Bronchial epithelial cell (primary cell): ENCODE measurements at places on chromosomes 13 and 19.

DNA sequence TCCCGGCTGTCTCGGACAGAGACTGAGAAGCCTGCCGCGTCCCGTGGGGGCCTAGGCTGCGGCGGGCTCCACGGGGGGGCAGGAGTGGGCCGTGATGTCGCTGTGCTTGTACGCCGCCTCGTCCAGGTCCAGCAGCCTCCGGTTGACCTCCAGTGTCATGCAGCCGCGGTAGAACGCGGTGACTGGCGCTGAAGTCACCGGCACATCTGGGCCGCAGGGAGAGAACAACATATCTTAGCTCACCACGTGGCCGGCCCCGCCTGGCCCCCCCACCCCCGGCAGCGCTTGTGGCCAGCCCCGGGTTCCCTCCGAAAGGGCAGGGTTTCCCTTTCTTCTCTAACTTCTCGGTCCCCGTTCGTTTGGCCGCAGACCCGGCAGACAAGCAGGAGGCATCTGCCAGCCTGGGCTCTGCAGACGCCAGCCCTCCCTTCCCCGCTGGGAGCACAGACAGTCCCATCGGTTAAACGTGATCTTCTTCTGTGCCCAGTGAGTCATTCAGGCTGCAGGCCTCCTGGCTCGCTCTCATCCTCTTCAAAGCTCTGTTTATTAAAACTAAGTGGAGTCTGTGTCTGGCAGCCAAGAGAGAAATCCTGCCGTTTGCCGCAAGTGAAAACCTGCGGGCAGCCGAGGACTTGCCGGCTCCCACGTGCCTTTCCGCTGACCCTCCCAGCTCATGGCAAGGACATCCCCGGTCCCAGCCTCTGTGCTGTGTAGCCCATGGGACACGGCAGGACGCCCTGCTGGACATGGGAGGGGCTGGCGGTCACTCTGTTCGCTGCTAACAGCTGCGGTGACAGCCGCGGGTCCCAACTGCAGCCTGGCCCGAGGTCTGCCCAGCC, 42.8 kb downstream of the GAS6 start:
- peak; percentile 82 for DNase-seq

GRCh38 chr13:34867590-34867989, 74.5 kb upstream of the NBEA start:
- peak; percentile 20 for DNase-seq

GRCh38 chr19:15634105-15634504, 6.6 kb upstream of the CYP4F3 start:
- DNase-seq: no peak

GRCh38 chr13:51920786-51921185, 59.0 kb downstream of the CCDC70 start:
- DNase-seq: no peak

DNA sequence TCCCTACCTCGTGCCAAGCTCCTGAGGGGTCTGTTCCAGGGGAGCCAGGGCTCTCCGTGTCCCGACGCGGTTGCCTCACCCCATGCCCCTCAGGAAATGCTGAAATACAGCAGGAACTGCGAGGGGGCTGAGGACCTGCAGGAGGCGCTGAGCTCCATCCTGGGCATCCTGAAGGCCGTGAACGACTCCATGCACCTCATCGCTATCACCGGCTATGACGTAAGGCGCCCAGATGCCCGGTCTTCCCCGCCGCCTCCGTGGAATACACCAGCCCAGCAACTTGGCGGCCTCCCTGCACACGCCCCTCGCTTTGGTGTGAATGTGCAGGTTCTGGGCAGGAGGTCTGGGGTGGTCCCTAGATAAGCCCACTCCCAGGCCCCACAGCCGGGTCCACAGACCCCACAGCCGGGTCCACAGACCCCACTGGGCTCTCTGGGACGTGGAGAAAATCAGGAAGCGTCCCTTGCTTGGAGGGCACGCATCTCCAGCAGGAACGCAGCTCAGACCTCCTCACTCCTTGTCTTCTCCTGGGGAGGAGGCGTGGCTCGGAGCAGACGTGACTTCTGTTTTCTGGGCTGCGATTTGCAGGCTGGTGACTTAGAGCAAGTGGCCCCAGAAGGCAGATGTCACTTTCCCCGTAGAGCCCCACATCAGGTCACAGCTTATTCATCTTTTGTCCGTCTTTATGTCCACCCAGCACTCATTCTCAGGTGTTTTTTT, 19.4 kb upstream of the F7 start:
- no peak for DNase-seq

DNA sequence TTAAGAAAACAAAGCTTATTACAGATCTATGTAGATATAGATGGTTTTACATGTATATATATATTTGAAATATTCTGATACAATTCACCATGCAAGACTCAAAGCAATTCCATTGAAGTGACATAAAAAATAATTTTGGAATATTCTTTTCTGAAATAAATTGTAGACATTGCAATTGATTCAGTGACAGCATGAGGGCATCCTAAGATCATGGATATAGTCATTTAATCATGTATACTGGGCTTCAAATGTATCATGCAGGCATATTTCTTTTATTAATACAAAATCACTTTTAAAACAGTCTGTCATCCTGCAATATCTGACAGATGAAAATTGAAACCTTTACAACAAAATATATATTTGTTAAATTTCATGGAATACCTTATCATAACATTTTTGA, 286.7 kb upstream of the SLITRK6 start:
- DNase-seq: peak; percentile 1

DNA sequence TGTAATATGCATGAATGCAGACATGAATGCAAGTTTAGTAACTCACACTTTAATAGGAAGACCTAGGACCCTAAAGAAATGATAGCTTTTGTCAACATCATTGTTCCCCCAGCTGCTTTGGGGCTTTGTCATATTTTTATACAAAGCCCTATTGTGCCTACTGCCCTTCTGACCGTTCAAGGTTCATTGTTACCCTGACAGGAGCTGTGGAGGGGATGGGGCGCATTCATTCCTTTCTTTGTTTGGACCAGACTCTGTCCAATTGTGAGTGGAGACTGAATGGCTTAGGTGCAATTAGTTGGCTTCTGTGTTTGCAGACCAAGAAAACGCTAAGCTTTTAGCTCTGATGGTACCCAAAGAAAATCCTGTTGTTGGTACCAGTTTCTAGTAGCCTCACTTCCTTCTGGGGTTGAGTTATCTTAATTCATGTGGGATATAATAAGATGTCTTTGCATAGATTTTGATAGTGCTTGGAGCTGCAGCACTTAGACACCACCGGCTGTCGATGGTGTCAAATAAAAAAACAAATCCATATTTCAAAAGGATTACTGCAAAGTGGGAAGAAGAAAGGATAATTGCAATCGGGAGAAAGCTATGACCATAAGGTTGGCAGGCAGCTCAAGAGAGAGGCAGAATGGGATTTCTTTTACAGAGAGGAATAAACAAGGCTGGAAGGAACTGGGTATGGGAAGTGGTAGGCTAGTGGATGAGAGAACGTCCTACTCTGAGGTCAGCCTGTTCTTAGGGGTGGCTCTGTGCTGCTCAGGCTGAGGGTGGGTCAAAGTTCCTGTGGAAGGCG, 133.9 kb upstream of the TMTC4 start:
- DNase-seq: no peak

DNA sequence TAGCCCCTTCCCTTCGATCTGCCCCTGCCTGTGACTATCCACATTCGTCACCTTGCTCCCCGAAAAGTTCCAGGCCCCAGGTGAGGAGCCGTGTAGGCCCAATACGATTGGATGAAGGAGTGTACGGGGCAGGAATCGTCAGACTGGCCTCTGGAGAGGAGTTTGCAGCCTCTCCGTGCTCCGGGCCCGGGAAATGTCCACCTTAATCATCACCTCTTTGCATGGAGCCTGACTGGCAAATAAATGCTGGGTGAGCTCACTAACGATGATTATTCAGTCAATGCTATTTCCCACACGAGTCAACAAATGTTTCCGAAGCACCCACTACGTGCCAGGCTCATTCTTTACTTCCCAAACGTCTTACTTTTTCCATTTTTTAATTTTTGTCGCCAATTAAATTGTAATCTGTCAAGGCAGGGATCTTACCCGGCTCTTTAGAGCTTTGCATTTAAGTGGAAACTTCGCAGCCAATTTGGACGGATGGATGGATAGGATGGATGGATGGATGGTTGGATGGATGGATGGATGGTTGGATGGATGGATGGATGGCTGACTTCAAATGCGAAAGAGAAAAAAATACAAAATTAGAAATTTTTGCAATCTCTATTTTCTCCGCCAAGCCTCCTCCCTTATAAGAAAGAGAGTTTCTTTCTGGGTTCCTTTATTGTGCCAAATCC, 45.8 kb downstream of the TGDS start:
- DNase-seq: peak; percentile 61

GRCh38 chr13:91133941-91134802, 213.3 kb upstream of the MIR17HG start:
- peak; percentile 73 for DNase-seq

- DNase-seq: peak; percentile 45
Observed at GRCh38 chr13:45951166-45951565, 99.6 kb upstream of the SIAH3 start.

DNA sequence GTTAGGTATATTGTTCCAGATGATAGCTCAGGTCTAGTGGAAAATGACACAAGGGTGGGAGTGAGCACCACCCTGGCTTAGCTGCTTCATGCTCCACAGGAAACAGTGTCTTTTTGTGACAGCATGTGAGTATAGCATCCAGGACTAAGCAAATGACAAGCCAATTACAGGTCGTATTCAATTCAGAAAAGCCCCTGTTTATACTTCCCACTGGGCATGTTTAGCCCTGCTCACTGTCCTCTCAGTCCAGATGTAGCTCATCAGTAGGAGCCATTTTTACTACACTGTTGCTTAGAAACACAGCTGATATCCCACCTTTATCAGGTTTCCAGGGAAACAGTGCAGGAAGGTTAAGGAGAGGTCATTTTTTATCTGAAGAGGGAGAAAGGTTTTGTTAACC, 8.0 kb downstream of the ABHD13 start:
- DNase-seq: peak; percentile 8

GRCh38 chr19:57708641-57709361, at the start of gene ZNF154:
ZNF154 (minus strand) TSS chr19:57709204; CDS start chr19:57708971, 233 bp downstream.
- peak; percentile 41 for DNase-seq

GRCh38 chr13:113151745-113152690, 6.4 kb upstream of the PROZ start:
- no peak for DNase-seq

- no peak for DNase-seq
Observed at GRCh38 chr13:22121146-22121739, 450.4 kb downstream of the FGF9 start.

DNA sequence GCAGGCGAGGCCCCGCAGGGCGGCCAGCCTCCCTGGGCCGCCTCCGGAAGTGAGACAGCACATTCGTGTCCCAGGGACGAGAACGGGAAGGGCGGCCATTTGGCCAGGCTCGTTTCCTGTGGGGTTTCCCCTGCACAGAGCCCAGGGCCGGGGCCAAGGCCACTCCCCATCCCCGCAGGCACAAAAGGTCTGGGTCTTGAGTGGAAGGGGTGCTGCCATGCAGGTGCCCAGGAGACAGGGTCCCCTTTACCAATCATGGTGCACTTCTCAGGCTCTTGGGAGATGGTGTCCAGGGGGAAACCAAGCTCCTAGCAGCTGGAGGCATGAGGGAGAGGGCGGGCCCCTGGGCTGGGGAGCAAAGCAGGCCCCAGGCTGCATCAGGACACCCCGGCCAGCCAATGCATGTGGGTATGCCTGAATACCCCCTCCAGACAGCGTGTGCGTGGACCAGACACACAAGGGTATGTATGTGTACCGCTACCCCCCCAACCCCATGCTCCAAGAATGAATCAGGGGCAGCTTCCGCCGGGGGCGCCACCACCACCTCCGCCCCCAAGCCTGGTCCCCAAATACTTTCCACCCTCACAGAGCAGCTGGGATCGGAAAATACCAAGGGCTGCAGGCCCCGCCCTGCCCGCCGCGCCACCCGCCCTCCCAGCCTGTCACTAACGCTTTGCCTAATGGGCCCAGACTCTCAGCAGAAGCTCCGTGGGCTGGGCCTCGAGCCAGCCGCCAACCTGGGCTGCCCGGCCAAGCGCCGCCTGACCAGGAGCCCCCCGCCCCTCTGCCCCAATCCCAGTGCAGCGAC, 37.6 kb upstream of the NANOS3 start:
- peak; percentile 57 for DNase-seq

DNA sequence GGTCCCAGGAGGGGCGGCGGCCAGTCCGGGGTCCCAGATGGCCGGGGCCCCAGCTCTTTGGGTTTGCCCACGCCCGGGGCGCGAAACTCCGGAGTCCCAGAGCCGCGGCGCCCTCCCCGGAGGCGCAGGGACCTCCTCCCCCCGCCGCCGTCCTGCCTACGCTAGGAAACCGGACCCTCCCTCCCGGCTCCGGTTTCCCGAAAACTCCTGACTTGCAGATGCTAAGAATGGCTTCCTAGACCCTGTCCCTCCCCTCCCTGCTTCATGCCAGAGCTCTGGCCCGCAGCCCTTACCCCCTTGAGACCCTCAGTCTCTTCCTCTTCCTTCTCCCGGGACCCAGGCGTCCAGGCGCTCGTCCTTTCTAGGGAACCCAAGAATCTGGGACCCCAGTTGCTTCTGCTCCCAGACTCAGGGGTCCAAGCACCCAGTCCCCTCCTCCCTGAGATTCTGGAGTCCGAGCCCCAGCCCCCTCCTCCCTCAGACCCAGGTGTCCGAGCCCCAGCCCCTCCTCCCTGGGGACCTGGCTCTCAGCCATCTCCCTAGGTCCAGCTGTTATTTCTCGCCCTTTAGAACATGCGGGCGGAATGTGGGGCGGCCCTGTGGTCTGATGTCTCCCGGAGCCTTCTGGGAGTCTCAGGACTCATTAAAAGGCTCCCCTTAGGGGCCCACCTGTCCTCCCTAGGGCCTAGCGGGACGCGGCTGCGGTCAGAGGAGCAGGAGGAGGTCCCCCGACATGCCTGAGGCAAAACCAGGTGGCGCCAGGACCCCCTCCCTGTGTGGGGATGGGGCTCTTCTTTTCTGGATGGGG, at the start of gene MYBPC2:
TSS of gene MYBPC2 (plus strand) at position 672 of the 808 bp plus-strand sequence. CDS start at position 734, 62 bp downstream.
- DNase-seq: no peak

- peak; percentile 44 for DNase-seq
Observed at GRCh38 chr19:58279042-58279924, 528 bp downstream of the ZNF8 start.
